Right atrium auricular region (tissue), 2 donors: ENCODE measurements at places on chromosomes 16 and 17. TPM values are rescaled to one million over a fixed set of nuclear protein-coding genes. Genes with fewer than 3 reads are reported as not detected.
A peak's percentile ranks its signal among the peaks of the same experiment; 100 is the strongest.

Gene ARHGDIG
- total RNA-seq: 5.9 TPM

Gene ENO3
- total RNA-seq: 235 TPM

Gene MEIOB
- total RNA-seq: not detected

Gene MKS1
- total RNA-seq: 6.4 TPM

Gene SRL
- total RNA-seq: 295 TPM

Gene CLDN6
- total RNA-seq: not detected

Gene OR2C1
- 0.56 TPM for total RNA-seq

Gene LCAT
- total RNA-seq: 2.9 TPM

Gene TP53TG3D
- not detected for total RNA-seq

DNA sequence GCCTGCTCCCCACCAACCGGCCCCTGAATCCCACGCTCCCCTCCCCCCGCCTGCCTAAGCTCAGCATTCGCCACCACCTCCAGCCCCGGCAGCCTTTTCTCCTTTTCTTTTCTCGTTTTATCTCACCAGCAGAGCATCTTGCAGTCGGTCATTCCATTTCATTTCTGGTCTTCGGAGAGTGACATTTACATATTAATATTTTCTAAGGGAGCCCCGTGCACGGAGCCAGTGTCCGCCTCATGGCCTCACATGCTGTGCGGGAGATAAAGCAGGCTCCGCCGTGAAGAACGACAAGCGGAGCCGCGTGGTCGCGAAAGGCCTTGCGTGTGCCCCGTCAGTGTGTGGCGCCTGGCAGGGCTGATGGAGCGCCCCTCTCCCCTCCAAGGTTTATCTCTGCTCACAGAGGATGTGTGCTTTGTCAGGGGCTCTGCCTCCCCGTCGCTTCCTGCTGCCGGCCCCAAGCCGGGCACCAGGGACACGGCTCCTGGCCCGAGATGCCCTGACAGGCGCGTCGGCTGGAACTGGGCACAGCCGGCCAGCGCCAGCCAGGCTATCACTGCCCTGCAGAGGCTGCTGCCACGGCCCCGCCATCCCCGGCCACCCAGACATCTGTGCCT lies 95.5 kb upstream of the GSE1 start:
- H3K4me3 ChIP-seq: no peak overlapping the region
- H3K4me1 ChIP-seq: peaks cover 59% of the 10 kb centered on the region
- peak overlapping the region; percentile 9 for H3K27ac ChIP-seq
- DNase-seq: no peak
- H3K27me3 ChIP-seq: no peaks in the 10 kb centered on the region

DNA sequence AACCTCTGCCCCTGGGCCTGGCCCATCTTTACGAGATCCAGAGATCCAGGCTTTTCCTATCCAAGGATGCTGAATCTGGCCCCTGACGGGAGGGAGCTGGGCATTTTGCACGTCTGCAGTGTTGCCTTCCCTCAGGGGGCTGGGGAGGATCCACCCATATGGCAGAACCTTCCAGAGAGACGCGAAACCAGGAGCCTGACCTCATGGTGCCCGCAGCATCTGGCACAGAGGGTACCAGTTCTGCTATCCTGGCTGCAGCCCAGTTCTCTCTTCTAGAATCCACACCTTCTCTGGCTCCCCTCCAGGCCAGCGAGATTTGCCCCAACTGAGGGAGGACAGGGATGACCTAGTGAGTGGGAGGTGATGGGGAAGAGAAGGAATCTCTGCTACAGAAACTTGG lies 20.5 kb upstream of the ZNF652 start:
- no peaks in the 10 kb centered on the region for H3K36me3 ChIP-seq
- H3K4me1 ChIP-seq: no peaks in the 10 kb centered on the region
- no peak for DNase-seq
- no peaks in the 10 kb centered on the region for H3K27me3 ChIP-seq
- no peak overlapping the region for H3K4me3 ChIP-seq

DNA sequence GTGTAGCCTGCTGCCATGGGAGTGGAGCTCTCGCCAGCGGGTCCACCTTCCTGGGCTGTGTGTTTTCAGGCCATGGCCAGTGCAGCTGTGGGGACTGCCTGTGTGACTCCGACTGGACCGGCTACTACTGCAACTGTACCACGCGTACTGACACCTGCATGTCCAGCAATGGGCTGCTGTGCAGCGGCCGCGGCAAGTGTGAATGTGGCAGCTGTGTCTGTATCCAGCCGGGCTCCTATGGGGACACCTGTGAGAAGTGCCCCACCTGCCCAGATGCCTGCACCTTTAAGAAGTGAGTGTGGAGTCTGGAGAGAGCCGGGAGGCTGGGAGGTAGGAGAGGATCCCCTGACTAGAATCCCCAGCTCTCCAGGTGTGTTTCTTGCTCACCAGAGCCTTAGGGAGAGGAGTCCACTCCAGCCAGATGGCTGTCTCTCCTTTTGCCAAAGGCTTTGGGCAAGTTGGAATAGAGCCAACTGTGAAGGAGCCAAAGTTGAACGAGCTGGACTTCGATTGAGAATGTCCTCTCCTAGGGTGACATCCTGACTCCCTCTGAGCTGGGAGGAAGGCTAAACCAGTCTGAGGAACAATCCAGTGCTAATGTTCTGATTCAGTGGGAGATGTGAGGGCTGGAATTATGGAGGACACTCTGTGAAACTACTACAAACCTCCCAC lies 24.4 kb upstream of the EFCAB13 start:
- peaks cover 63% of the 10 kb centered on the region for H3K36me3 ChIP-seq
- no peak overlapping the region for H3K4me3 ChIP-seq
- H3K27ac ChIP-seq: no peak overlapping the region
- H3K4me1 ChIP-seq: peaks cover 17% of the 10 kb centered on the region
- DNase-seq: no peak

- H3K4me1 ChIP-seq: peaks cover 6% of the 10 kb centered on the region
- no peak for DNase-seq
- no peak overlapping the region for H3K4me3 ChIP-seq
- no peak overlapping the region for H3K27ac ChIP-seq
These were observed 42.9 kb upstream of the NUDT7 start for GRCh38 chr16:77679391-77679790.

- peaks cover 29% of the 10 kb centered on the region for H3K4me1 ChIP-seq
- H3K27me3 ChIP-seq: no peaks in the 10 kb centered on the region
- H3K4me3 ChIP-seq: peak overlapping the region; percentile 96
- no peak for DNase-seq
- H3K36me3 ChIP-seq: no peaks in the 10 kb centered on the region
These were observed 526 bp downstream of the MOSMO start for GRCh38 chr16:22008215-22009059.

GRCh38 chr17:28641579-28641978 lies 3.4 kb downstream of the BLTP2 start:
- DNase-seq: no peak
- no peaks in the 10 kb centered on the region for H3K27me3 ChIP-seq
- H3K36me3 ChIP-seq: peaks cover 65% of the 10 kb centered on the region

DNA sequence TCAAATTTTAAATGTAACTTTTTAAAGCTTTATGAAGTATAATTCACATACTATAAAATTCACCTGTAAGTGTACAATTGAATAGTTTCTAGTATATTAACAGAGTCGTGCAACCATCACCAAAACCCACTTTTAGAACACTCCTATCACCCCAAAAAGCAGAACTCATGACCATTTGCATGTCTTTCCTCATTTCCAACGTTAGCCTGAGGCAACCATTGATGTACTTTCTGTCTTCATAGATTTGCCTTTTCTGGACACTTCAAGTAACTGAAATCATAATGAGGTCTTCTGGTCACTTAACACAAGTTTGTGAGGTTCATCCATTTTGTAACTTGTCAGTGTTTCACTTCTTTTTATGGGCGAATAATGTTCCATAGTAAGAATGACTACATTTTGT lies 33.2 kb downstream of the METTL16 start:
- DNase-seq: no peak
- no peak overlapping the region for H3K4me3 ChIP-seq
- peaks cover 17% of the 10 kb centered on the region for H3K36me3 ChIP-seq
- H3K4me1 ChIP-seq: peaks cover 5% of the 10 kb centered on the region

DNA sequence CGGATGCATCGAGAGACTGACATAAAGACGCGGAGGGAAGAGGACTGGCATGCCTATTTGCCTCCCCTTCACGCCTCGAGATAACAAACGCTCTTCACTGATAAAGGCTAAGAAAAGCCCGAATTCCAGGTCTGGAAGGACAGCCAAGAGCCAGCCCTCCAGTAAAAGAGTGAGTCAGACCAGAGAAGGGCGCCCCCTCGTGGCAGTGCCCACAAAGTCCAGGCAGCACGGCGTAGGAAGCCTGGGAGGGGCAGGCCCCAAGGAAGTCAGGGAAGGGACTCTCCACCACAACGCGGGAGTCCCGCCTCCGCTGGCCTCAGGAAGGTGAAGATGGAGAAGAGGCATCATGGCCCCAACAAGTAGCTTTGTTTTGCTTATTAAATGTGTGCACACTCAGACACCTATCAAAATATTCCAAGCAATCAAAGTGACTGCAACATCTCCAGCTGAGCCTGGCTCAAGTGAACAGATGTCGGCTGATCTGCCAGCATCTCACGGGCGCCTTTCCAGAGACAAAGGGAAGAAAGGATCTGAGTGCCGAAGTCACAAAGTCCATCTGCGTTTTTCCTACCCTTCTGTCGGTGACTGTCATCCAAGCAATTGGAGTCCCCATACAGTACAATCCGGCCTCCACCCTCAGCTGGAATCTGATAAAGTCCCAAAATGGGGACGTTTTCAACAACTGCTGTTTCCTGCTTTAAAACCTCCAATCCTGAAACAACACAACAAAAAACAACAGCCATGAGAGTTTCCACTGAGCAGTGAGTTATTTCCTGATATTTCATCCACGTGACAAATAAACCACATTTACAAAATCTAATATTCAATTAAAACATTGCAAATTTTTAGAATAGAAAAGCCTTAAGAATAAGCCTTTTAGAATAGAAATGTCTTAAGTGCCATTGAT lies 20.4 kb upstream of the SLC38A8 start:
- H3K36me3 ChIP-seq: peaks cover 76% of the 10 kb centered on the region
- H3K27me3 ChIP-seq: no peaks in the 10 kb centered on the region
- peak overlapping the region; percentile 23 for H3K27ac ChIP-seq
- peak; percentile 90 for DNase-seq

DNA sequence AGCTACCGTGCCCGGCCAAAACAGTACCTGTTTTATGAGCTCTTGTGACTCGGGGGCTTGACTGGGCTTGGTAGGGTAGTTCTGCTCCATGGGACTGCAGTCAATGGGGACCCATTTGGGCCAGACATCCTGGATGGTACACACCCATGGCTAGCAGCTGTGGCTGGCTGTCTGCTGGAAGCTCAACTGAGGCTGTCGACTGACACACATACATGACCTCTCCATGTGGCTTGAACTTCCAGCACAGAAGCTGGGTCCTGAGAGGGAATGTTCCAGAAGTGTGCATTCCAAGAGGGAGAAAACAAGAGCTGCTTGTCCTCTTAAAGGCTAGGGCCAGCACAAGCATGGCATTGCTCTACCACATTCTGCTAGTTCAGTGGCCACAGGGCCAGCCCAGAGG lies 14.9 kb upstream of the NKD1 start:
- no peak overlapping the region for H3K4me3 ChIP-seq
- H3K27ac ChIP-seq: no peak overlapping the region
- no peaks in the 10 kb centered on the region for H3K27me3 ChIP-seq
- peak; percentile 23 for DNase-seq
- H3K4me1 ChIP-seq: no peaks in the 10 kb centered on the region

GRCh38 chr16:65181071-65181561 lies 59.3 kb upstream of the CDH11 start:
- no peak overlapping the region for H3K27ac ChIP-seq
- H3K27me3 ChIP-seq: no peaks in the 10 kb centered on the region
- H3K4me3 ChIP-seq: no peak overlapping the region
- no peaks in the 10 kb centered on the region for H3K36me3 ChIP-seq
- DNase-seq: no peak
- no peaks in the 10 kb centered on the region for H3K4me1 ChIP-seq

DNA sequence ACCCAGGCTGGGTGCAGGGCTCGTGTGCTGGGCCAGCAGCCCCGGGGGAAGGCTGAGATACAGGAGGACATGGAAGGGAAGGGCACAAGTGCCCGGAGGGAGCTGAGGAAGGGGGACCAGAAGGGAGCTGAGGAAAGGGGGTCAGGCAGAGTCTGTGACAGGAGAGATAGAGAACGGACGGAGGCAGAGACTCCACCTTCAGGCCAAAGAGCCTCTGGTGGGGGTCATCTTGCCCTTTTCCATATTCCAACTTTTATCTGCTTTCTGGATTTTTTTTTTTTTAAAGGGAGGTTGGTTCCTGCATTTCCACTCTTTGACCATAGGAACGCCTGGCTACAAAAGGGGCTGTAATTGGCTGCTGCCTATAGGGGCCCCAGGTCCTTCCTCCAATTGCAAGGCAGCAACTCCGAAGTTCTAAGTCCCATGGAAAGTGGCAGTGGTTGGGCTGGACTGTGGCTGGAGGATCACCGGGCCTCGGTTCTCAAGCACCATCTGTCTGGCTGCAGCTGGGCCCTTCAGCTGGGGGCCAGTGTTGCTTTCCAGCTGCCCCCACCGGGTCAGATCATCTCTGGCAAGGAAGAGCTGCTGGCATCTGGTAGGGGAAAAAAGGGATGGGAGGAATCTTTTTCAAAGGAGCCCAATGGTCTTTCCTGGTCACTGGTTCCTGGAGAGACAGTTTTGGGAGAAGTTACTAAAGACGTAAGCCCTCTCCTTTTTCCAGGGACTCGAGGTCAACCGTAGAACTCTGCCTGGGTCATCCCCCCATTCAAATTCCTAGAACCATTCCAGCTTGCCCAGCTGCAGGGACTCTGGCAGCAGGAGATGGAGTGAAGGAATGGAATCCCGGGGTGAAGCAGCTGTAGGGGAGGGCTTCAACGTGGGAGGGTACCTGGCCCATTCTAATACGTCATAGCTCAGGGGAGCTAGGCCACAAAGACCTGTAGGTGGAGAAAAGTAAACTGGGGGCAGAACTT lies 13.1 kb upstream of the MRPS23 start:
- DNase-seq: no peak
- H3K27me3 ChIP-seq: no peaks in the 10 kb centered on the region
- H3K27ac ChIP-seq: peak overlapping the region; percentile 77
- H3K4me1 ChIP-seq: no peaks in the 10 kb centered on the region
- no peak overlapping the region for H3K4me3 ChIP-seq

DNA sequence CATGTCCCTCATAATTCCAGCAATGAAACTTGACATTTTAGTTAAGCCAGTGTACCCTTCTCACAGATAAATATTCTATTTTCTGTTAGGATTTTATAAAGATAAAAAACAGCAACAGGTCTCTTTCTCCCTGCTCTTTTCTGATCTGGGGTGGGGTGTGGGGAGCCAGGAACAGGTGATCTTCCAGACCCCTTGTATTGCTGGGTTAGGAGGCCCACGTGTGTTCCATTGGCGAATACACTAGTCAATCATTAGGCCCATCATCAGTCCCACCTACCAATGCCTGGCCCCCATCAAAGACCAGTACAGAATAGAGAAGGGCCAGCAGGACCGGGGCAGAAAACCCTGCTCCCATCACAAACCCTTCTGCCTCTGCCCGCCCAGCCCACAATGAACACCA lies 40.3 kb upstream of the TOB1 start:
- H3K4me1 ChIP-seq: no peaks in the 10 kb centered on the region
- H3K36me3 ChIP-seq: no peaks in the 10 kb centered on the region
- no peak overlapping the region for H3K27ac ChIP-seq
- H3K4me3 ChIP-seq: no peak overlapping the region

- H3K36me3 ChIP-seq: peaks cover 7% of the 10 kb centered on the region
- no peaks in the 10 kb centered on the region for H3K4me1 ChIP-seq
- no peak for DNase-seq
- H3K27ac ChIP-seq: no peak overlapping the region
- H3K27me3 ChIP-seq: no peaks in the 10 kb centered on the region
These were observed 56.6 kb downstream of the TENT4B start for GRCh38 chr16:50209546-50210265.

- H3K27me3 ChIP-seq: no peaks in the 10 kb centered on the region
- peak; percentile 67 for DNase-seq
- H3K27ac ChIP-seq: no peak overlapping the region
- H3K36me3 ChIP-seq: no peaks in the 10 kb centered on the region
- H3K4me1 ChIP-seq: no peaks in the 10 kb centered on the region
These were observed 97.8 kb upstream of the MAF start for GRCh38 chr16:79698341-79698753.
